ENCODE measurements at places on chromosomes 11 and 22.

DNA sequence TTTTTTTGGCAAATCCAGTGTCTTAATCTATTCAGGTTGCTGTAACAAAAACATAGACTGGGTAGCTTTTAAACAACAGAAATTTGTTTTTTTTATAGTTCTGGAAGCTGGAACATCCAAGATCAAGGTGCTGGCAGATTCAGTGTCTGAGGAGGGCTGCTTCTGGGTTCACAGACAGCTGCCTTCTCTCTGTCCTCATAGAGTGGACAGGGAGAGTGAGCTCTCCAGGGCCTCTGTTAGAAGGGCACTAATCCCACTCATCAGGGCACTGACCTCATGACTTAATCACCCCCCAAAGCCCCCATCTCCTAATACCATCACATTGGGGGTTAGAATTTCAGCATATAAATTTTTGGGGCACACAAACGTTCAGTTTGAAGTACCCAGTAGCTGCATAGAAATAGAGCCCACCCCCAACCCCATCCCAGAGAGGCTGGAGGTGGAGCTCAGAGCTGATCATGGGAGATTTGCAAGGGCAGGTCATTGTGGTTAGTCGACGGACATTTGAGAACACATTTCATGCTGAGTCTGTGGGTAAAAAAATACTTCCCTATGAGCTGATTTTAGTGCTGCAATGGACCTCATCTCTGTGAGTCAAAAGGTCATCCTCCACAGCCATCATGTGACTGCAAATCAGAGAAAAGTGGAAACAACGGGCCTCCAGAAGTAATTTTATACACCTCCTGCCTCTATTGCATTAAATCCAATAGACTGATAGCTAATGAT, 203.1 kb upstream of the CADM1 start:
- DNase-seq: no peak

DNA sequence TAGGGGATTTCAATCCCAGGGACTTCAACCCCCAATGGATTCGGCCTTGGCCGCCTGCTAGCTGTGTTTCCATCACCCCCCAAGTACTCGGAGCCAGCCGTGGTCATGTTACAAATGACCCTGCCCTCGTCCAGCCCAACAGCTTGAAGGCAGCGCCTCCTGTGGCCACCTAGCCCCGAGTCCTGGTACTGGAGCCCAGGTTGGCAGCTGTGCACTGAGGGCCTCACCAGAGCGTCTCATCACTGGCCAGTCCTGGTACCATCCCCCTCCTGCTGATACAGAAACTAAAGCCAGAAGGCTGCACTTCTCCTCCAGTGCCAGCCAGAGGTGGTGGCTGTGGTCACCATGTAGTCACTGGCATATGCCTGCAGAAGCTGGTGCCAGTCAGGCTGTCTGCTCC, 44.9 kb upstream of the FADD start:
- DNase-seq: no peak

DNA sequence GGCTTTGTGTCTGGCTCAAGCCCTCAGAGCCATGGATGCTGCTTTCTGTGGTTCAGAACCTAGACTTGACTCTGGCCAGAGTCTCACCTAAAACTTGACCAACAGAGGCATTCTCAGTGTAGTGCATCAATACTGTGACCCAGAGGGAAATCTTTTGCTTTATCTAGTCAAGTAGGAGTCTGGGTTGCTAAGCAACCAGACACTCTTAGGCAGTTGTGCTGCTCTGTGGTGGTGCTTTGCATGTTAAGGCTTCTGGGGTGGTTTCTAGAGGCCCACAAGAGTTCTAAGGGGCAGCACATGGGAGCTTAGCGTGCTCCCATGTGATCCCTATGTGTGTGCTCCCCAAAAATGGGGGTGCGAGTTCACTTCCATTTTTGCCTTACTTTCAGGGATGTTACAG, 224.6 kb upstream of the PLET1 start:
- no peak for DNase-seq

- DNase-seq: no peak
Measured at GRCh38 chr11:128819198-128819597, 47.9 kb downstream of the KCNJ1 start.

- no peak for DNase-seq
Measured at GRCh38 chr22:44661659-44662569, 40.1 kb upstream of the PRR5 start.

GRCh38 chr11:20518323-20518834, 81.0 kb upstream of the SLC6A5 start:
- DNase-seq: no peak

- no peak for DNase-seq
Measured at GRCh38 chr11:35927682-35928081, 16.2 kb upstream of the LDLRAD3 start.
